ENCODE measurements at places on chromosomes 6 and 20.

DNA sequence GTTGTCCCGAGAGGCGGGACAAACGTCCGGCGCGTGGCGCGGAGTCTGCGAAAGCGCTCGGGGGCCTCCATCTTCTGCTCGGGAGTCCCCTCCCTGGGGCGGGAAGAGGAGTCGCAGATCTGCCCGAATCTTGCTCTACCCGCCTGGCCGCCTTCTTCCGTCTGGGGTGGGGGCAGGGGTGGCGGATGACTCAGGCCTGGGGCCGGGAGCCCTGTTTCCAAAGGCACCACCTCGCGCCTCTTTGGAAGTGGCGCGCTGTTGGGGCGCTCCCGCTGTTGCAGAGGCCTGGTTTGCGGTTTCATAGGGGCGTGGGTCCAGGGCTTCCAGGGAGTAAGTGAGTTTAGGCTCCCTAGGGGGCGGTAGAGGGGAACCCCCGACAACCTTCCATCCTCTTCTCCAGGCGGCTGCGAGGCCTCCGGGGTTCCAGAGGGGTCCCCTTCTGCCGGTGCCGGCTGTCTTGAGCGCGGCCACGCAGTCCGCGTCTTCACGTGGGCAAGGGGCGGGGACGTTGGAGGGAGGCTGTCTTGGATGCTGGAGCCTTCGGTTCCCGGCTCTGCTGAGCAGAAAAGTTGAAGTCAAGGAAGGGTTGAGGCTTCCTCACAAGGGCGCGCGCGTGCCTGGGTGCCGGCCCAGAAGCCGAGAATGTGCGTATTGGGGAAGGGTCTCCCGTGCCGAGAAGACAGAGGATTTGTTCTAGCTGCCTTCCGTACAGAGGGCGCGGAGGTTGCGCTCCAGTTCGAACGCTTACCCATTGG lies 2.6 kb upstream of the TFAP2C start:
- no peak for DNase-seq

DNA sequence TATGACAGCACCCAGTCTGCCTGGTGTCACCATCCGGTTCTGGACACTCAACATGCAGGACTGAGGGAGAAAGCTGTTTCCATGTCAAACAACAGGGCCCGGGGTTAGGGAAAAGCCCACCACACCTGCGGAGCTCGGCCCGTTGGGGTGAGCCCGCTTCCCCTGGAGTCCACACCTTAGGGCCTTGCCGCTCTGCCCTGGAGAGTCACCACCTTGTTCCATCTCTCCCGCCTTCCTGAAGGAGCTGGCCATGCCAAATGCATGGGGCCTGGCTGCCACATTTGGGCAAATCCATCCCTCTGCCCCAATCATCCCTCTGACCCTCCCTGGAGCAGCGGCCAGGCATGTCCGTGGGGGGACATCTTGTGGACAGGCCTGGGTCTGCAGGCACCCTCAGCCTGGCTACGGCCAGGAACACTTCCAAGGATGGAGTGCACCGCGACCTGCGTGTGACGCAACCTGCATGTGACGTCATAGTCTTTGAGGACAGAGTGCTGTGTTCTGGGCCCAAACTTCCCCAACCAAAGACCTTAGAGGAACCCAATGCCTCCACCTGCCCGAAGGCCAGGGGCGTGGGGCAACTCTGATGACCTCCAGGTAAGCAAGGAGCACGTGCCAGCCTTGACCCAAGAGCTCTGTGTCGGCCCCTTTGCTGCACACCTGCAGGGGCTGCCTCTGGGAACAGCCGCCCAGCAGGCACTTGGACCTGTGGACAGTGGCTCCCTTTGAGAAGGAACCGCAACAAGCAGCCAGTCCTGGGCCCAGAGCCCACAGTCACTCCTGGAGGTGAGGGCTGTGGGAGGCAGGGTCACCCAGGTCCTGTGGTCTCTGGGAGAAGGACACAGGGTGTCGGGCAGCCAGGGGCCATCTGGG lies 1.7 kb downstream of the CABLES2 start:
- peak; percentile 12 for DNase-seq

DNA sequence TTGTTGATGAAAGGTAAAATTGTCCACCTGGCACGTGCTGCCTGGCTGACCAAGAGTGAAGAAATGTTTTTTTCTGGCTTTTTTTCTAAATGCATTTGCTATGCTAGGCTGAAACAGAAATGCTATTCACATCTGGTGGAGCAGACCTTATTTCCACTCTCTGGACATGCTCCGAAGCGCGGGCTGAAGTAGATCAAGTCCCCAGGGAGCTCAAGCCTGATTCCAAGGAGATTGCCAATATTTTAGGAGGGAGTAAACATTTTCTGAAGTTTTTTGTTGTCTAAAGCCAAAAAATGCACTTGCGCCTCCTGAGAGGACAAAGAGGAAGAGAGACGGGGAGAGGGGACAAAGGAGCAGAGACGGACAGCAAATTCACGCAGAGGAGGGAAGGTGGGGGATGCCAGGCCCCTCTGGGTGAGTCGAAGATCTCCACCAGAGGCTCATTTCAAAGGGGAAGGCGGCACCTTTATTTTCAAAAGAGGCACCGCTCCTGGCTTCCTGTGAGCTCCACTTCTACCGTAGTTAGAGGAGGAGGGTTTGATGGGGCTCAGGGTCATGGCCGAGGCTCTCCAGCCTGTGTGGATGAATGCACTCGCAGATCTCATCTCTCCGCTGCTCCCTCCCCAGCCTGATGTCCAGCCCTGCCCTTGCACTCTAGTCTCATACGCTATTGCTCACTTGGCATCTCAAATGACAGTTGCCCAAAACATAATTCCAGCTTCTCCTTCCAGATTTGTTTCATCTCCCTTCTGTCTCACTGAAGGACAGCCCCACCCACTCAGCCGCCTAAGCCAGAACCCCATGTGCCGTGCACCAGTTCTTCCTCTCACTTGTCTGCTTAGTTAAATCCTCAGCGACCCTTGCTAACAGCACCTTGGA lies 23.1 kb upstream of the SMOC2 start:
- no peak for DNase-seq

DNA sequence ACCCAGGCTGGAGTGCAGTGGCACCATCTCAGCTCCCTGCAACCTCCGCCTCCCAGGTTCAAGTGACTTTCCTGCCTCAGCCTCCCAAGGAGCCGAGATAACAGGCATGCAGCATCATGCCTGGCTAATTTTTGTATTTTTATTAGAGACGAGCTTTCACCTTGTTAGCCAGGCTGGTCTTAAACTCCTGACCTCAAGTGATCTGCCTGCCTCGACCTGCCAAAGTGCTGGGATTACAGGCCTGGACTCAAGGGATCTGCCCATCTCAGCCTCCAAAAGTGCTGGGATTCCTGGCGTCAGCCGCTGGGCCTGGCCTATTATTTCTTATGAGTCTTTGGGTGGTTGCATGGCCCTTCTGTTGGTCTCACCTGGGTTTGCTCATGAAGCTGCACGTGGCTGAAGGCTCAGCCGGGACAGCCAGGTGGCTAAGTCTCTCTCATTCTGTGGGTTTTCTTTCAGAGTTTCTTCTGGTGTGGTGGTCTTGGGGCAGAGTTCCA lies 45.6 kb upstream of the NCOA3 start:
- no peak for DNase-seq

GRCh38 chr20:59102841-59103299 lies 60.3 kb upstream of the PRELID3B start:
- no peak for DNase-seq

- DNase-seq = no peak
Measured at GRCh38 chr20:52612046-52612632, 360.0 kb upstream of the TSHZ2 start.

GRCh38 chr20:62530643-62531032 lies 54.8 kb upstream of the GATA5 start:
- DNase-seq = no peak

- no peak for DNase-seq
Measured at GRCh38 chr20:23482138-23482537, 8.8 kb upstream of the CST8 start.

DNA sequence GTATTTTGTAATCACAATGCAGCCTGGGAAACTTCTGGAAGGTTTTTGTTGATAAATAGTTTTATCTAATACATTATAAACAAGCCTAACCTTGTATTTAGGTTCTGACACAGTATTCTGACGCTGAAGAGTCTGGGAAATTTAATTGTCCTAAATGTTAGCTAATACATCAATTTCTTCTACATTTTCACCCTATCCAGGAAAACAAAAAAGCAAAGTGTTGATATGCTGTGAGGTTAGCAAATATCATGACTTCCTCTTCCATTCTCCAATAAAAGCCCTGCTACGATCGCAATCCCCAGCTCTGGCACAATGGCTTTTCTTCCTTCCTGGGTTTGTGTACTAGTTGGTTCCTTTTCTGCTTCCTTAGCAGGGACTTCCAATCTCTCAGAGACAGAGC lies at the start of gene C6orf58:
TSS of gene C6orf58 (plus strand) at position 301 of the 400 bp plus-strand sequence. CDS start at position 313, 12 bp downstream.
- DNase-seq = no peak

GRCh38 chr20:12728782-12729181 lies 280.0 kb upstream of the SPTLC3 start:
- DNase-seq = no peak

GRCh38 chr6:165680975-165681374 lies 17.9 kb upstream of the PDE10A start:
- DNase-seq = no peak

GRCh38 chr6:72653026-72653425 lies 31.2 kb downstream of the KCNQ5 start:
- no peak for DNase-seq

DNA sequence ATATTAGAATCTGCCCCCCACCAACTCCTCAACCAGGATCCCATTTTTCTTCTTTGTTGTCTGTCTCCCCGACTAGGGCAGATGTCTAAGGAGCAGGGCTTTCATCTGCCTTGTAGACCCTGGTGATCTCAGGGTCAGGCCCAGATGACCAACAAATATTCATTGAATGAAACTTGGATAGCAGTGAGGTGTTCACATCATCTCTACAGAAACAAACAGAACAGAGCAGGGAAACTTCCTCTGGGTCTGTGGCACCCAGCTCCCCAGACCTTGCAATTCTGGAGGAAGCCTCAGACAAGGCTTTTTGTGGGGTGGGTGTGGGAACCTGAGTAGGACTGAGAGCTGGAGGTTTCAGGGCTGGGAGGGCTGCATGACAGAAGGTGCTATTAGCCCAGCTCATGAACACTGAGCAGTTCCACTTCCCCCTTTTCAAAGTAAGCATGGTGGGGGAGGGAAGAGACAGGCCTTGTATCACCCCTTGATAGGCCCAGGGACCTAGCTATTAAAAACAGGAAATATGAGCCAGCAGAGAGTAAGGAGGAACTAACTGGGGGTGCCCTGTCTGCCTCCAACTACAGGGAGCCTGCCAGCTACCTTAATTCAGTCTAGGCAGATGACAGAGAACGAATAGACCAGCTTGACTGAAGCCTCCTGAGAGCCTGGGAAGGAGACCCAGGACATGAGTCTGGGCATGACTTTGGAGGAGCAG lies 37.3 kb upstream of the TOP1 start:
- peak; percentile 39 for DNase-seq

DNA sequence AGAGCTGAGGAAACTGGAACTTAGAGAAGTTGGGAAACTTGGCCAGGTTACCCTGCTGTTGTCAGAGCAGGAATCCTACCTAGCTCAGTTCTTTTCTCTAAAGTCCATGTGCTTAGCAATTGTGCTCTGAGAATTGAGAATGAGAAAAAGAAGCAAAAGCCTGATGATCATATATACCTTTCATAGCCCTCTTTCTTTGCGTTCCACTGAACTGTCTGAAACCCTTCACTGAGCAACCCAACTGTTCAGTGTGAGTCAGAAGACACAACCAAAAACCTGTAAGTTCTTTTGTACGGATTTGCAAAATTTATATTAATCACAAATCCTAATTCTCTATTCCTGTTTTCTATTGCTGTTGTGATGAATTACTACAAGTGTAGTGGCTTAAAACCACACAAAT lies 80.6 kb downstream of the PHF3 start:
- no peak for DNase-seq

DNA sequence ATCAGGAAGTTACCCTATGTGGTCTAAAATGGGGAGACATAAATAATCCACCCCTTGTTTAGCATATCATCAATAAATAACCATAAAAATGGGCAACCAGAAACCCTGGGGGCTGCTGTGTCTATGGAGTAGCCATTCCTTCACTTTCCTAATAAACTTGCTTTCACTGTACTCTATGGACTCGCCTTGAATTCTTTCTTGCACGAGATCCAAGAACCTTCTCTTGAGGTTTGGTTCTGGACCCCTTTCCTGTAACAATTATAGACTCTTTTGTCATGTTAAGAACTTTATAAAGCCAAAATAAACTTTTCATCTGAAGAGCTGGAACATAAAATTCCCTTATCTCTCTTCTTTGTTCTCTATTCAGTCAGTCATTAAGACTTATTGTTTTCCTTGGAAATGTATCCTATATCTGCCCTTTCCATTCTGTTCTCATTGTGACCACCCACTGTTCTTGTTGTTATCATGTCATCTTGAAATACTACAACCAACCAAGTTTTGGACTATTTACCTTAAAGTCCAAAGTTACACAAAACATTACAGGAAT lies 29.3 kb upstream of the ZBTB24 start:
- DNase-seq = no peak

- DNase-seq = no peak
Measured at GRCh38 chr20:51106011-51106410, 83.1 kb upstream of the KCNG1 start.

- no peak for DNase-seq
Measured at GRCh38 chr20:53321596-53321995, 272.0 kb downstream of the ZNF217 start.

DNA sequence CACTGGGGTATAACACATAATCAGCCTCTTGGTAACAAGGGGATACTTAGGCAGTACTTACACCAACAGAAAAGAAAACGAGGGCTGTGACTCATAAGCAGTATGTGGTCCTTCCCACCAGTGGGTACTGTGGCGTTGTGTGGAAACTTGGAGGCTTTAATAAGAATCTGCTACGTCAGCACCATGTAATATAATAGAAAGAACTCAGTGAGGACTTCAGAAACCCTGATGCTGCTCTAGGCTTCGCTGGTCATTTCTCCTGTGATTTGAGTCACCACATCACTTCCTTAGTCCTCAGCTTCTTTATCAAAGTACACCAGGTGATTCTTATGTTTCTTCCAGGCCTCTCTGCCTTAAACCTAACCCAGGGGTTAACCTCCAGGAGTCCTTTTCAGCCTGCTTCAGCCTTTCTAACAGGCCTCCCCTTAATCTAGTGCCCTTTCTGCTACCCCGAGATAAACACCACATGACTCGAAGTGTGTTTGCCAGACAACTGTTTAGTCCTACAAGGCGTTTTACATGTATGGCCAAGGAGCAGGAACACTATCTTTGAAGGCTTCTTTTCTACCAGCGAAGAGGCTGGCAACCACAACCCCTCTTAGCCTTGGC lies 68.5 kb downstream of the FYN start:
- peak; percentile 88 for DNase-seq

DNA sequence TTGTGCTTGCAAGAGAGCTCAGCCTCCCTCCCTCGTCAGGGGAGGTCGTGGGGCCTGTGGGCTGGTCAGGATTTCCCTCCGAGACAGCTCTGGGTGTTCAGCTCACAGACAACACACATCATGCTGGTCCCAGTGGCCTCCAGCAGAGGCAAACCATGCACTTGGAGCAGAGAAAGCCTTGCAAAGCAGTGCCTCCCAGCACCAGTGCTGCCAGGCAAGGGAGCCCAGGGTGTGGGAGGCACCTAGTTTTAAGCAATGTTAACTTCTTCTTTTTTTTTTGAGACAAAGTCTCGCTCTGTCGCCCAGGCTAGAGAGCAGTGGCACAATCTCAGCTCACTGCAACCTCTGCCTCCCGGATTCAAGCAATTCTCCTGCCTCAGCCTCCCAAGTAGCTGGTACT lies 34.0 kb upstream of the INSM1 start:
- no peak for DNase-seq

- no peak for DNase-seq
Measured at GRCh38 chr20:50376888-50377459, 133.2 kb upstream of the PTPN1 start.
